ENCODE measurements at places on chromosomes 1 and 21.

- no peak for DNase-seq
These were observed 32.9 kb downstream of the ADCY10 start for GRCh38 chr1:167881069-167881468.

DNA sequence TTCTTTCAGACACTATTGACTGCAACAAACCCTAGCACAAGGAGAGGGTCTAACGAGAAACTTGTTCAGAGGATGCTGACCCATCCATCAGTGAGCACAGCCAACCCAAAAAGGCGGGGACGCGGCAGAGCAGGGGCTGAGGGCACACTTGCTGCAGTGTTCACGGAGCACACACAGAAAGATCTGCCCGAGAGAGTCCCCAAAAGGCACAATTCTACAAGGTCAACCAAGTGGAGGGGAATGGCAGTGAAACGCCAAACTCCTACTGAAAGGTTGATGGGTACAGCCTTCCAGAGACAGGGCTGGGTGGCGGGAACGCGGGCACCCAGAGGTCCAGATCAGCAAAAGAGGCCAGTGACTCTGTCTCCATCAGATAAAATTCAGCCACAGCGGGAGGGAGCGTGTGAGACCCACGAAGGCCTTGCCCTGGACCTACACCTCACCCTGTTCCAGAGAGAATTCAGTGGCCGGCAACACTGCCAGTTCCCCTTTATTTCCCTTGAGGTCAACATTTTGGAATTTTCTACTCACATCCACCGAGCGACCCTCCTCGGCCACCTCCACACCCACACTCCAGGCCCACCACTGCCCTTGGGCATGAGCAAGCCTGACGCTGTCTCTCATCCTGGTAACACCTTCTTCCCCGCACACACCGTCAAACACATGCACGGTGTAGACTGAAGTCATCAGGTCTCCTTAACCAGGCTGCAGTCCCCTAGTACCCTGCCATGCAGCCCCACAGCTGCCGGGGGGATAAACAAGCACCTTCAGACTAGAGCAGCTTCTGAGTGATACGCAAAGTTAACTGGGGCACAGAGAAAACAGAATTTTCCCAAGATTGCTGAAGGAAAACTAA, 5.5 kb downstream of the GNG4 start:
- no peak for DNase-seq

DNA sequence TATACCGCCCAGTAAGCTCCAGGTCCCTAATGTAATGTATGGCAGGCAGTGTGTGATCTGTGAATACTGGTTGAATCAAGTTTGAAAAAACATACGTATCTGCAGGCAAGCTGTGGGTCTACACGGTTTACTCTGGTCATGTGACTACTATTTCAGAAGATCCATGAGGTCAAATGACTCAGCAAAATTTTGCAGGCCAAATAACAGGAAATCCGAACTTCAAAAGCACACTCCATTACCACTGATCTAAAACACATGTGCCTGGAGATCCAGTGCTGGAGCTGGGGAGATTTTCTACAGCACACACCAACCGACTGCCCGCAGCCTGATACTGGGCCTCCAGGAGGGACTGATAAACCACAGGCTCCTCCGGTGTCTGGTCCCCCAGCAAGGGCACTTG, 64.5 kb upstream of the SLC44A3 start:
- DNase-seq = peak; percentile 77

- DNase-seq = no peak
These were observed 17.2 kb upstream of the SUMO3 start for GRCh38 chr21:44834951-44835646.

GRCh38 chr1:151993734-151994496, at the start of gene S100A10:
Gene S100A10, minus strand, starts transcription at chr1:151993859. Its CDS starts 7,629 bp downstream, at chr1:151986230.
- peak; percentile 72 for DNase-seq

GRCh38 chr21:17679002-17679600, 66.4 kb upstream of the BTG3 start:
- DNase-seq = peak; percentile 78

Data from CD4-positive, CD25-positive, alpha-beta regulatory T cell (primary cell).